ENCODE measurements at places on chromosomes 5 and 9.

DNA sequence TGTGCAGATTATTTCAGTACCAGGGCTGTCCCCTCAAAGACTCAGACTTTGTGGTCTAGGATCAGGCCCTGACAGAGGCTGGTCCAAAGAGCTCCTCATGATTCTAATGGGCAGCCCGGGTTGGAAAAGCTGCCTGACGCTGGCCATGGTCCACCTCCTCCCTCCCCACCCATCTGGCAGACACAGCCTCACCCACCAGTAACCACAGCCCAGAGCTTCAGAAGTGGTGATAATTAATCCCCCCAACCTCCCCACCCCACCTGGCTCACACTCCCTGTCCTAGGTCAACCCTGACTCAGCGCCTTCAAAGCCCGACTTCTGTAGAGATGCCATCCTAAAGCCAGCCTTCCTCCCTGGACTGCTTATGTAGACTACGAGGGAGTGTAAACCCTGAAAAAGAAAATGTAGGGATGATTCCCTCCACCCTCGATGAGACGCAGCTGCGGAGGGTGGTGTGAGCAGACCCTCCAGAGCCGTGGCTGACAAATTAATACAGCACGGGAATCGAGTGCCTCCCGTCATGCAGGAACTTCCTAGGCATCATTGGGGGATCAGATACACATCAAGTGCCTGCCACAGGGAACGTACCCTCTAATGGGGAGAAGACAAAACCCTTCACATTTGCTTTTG is 7.0 kb downstream of the UBE2QL1 start:
- DNase-seq, result no peak

DNA sequence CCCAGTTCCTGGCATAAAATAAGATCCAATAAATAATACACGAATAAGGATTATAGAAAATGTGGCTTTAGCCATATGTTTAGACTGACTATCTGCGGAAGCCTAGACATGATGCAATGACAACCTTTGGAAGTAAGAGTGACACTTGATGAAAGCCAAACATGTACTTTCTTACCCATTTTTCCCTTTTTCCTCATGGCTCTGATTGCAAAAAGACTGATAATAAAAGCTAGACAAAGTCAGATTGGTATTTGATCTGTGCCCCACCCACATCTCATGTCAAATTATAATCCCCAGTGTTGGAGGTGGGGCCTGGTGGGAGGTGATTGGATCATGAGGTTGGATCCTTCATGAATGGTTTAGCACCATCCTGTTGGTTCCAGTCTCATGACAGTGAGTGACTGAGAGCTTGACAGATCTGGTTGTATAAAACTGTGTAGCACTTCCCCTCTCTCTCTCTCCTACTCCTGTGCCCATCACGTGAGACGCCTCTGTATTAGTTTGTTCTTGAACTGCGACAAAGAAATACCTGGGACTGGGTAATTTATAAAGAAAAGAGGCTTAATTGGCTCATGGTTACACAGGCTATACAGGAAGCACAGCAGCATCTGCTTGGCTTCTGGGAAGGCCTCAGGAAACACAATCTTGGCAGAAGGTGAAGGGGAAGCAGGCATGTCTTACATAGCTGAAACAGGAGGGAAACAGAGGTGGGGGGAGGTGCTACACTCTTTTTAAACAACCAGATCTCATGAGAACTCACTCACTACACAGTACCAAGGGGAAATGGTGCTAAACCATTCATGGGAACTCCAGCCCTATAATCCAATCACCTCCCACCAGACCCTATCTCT is 243.4 kb upstream of the PIK3R1 start:
- DNase-seq, result no peak

GRCh38 chr5:179870403-179870903 is 11.8 kb upstream of the MRNIP start:
- DNase-seq, result no peak

DNA sequence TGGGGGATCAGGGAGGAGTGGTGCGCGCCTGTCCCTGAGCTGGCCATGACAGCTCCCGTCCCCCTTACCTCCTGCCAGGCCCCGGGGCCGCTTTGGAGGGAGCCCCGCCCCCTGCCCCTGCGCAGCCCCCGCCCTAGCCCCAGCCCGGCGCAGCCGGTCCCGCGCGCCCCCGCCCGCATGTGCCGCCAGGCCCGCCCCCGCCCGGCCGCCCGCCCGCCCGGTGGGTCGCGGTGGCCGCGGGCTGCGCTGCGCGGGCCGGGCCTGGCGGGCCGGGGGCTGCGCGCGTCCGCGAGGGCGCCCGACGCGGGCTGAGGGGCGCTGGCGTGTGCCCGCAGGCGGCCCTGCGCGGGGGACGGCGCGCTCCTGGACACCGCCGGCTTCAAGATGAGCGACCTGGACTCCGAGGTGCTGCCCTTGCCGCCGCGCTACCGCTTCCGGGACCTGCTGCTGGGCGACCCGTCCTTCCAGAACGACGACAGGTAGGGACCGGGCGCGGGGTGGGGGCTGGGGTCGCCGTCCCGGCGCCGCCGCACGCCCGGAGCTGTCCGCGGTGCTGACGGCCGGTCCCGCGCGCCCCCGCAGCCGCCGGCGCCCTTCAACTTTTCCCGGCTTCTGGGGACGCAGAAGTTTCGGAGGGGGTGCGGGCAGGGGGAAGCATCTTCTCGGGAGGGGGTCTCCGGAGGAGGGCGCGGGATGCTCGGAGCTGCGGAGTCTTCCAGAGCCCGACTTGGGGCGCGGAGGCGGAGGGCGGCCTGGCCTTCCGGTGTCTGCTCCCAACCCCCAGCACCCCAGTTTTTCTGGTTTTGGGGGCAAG is 12.5 kb downstream of the KCNT1 start:
- no peak for DNase-seq

DNA sequence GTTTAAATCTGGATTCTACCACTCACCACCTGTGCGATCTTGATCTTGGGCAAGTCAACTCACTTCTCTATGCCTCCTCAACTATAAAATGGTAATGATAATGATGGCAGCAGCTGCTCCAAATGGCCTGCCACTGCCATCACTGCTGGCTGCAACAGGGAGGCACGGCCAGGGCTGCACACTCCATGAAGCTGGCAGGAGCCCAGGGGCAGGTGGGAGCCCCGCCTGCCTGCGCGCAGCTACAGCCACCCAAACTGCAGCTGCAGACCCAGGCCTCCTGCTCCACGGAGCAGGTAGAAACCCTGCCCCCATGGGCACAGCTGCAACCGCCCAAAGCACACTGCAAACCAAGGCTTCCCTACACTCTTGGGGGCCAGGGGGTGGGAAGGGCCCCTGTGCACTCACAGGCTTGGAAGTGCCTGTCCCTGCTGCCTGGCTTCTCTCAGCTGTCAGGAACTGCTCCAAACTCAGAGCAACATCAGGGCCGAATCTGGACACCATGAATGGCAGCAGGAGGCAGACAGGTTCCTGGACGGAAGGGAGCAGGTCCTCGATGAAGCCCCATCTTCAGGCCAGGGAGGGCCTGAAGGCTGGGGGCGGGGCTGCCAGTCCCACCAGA is 57.6 kb downstream of the PRELID2 start:
- no peak for DNase-seq

DNA sequence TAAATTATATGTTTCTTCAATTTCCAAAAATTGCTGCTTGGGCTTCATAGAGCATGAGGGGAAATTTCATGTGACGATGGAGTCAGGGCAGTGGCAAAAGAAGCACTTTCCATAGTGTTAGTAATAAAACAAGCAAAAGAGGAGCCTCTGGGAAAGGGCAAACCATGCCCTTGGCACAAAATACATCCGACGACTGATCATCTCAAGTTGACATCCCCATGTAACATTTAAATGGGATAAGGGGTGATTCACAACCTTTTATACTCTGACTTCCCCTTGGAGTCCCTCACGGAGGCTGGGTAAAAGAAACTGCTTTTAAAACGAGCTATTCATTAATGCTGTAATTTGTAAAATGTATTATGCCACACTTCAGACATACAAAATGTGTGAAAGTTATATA is 161.4 kb upstream of the DMRT1 start:
- no peak for DNase-seq

DNA sequence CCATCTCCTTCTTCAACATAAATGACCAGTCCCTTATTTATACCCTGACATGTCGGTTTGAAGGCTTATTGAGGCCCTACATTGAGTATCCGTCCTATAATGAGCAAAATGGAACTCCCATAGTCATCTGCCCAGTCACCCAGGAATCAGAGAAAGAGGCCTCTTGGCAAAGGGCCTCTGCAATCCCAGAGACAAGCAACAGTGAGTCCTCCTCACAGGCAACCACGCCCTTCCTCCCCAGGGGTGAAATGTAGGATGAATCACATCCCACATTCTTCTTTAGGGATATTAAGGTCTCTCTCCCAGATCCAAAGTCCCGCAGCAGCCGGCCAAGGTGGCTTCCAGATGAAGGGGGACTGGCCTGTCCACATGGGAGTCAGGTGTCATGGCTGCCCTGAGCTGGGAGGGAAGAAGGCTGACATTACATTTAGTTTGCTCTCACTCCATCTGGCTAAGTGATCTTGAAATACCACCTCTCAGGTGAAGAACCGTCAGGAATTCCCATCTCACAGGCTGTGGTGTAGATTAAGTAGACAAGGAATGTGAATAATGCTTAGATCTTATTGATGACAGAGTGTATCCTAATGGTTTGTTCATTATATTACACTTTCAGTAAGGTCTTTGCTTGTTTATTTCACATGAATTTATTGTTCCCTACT is 38.2 kb upstream of the BTNL3 start:
- DNase-seq, result no peak

GRCh38 chr9:105708405-105708804 is 14.1 kb downstream of the TMEM38B start:
- no peak for DNase-seq

- no peak for DNase-seq
Measured at GRCh38 chr9:33211695-33212393, 28.1 kb upstream of the SPINK4 start.

GRCh38 chr5:135484674-135485086 is 32.5 kb upstream of the TIFAB start:
- DNase-seq, result no peak

DNA sequence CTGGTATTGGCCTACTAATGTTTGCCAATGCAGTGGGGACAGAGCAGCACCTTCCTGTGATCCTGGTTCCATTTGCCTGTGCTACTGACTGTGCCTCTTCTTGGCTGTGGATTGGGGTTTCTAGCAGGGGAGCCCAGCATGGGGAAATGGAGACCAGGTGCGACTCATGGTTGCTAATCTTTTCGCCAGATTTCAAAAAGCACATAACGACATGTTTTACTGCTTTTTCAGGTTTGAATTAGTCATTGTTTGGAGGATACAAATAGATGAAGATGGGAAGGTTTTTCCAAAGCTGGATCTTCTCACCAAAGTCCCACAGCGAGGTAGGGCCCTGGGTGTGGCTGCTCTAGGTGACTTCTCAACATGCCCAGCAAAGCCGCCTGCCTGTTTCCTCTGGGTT is 57.6 kb downstream of the IPPK start:
- DNase-seq, result no peak

DNA sequence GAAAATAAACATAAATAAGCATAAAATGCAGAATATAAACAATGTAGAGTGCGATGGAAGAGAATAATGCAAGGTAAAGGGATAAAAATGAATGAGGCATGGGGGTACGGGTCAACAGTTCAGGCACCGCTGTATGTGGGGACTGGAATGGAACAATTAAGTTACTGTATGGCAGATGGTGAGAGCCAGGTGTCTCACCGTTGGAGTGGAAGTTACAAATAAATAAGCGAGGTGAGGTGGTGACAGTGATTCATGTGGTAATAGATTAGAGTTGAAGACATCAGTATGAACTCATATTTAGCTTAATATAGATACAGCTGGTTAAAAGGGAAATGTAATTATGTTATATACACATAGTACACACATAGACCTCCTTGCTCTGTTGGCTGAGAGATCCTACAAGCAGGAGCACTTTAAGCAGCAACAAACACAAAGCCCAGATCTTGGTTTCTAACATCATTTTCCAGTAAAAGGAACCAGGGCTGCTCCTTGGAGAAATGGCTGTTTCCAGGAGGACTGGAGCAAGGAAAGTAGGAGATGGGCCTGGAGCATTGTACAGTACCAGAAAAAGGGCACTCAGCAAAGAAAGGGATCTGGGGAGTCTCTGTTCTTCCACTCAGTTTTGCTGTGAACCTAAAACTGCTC is 2.4 kb upstream of the OMD start:
- DNase-seq, result no peak

DNA sequence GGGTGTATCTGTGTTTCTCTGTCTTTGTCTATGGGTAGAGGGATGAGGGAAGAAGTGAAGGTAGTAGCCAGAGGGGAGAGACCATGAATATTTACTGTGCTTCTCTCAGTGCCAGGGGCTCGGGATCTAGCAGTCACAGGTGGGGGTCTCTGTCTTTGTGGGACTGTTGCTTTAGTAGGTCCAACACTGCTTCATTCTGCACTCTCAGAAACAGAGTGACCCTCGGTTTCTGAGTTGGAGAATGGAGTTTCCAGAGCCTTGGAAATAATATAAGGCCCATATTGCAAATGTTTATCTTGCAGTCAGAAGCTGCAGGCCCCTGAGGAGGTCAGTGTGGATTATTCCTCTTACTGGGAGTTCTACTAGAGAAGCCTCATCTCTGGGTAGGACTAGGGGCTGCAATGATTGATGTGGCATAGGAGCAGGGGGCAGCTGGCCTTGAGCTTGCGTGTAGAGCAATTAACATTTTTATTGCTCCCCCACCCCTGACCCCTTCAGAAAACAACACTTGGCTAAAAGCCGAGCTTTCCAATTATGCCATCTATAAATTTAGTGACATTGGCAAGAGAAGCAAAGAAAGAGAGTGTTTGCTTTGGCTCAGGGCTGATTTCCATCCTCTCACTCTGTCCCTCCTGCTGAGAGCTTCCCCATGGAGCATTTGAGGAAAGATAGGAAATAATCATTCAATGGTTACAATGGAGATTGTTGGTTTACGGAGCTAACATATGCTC is 55.0 kb upstream of the TRPC7 start:
- no peak for DNase-seq

- no peak for DNase-seq
Measured at GRCh38 chr9:18331808-18332209, 142.1 kb upstream of the ADAMTSL1 start.

DNA sequence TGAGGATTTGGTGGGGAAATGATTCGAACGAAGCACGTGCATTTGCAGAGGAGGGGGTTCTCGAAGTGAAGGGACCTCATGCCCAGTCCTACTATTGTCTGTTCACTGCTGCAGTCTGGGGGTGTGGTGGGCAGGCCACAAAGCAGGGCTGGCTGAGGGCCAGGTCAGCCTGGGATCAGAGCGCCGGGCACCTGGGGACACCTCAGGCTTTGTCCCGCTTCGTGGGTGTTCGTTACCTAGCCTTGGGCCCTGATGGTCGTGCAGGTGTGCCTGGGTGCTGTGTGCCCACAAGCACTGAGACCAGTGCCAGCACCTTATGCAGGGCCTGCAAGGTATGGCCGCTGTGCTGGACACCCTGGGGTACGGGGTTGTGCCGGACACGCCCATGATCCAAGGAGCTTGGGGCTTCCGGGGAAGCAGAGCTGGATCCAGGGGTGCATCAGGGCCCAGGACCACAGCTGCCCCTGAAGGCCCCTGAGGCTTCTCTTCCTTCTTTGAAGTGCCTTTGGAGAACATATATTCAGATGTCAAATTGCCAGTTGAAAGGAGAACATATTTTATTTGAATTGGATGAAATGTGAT is 80.6 kb downstream of the COL5A1 start:
- DNase-seq, result no peak

- no peak for DNase-seq
Measured at GRCh38 chr5:139655727-139656271, 7.7 kb downstream of the CXXC5 start.

- DNase-seq, result no peak
Measured at GRCh38 chr5:139967353-139967752, 75.7 kb downstream of the NRG2 start.
